Uterus (tissue), 4 donors: ENCODE measurements at places on chromosomes 5 and 9.
A peak's percentile ranks its signal among the peaks of the same experiment; 100 is the strongest.

- DNase-seq = no peak
These were observed 2.5 kb downstream of the PTGES2 start for GRCh38 chr9:128124873-128125579.

- DNase-seq = no peak
These were observed 75.8 kb upstream of the CDH12 start for GRCh38 chr5:22928821-22929482.

DNA sequence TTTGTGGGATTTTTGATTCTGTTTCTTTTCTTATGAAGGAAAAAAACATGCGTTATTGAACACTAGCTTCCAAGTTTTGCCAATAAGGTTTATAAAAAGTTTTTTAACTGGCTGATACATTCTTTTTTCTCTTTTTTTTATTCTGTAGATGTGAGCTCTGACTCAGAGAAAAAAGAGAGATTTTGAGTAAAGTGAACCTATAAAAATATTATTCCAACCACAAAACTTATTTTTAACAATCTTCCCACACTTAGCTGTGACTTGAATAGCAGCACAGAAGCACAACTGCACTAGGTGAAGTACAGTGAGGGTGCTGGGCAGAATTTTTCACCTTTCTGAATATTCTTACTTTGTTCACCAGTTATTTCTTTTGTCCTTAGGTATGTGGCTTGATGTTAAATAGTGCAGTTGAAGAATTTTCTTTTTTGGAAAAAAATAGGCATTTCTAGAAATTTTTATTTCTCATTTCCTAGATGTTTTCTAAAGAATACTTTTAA, 41.6 kb downstream of the CHSY3 start:
- no peak for DNase-seq

- no peak for DNase-seq
These were observed 244.5 kb downstream of the MLLT3 start for GRCh38 chr9:20377790-20378189.

DNA sequence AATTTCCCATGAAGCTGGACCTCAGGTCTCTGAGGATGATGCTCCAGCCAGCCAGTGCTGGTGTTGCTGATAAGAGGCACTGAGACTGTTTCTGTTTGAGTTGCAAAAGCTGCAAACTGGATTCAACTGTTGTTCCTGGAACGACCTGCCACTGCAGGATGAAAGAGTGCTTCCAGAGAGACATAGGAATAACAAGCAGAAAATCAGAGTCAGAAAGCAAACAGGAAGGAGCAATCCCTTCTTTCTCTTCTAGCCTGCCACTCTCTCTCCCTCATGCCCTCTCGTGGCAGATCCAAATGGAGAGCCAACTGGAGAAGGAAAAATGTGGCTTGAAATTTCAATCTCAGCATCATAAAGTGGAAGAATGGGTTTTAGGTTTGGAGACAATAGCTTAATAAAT, 110.4 kb downstream of the STARD4 start:
- no peak for DNase-seq

DNA sequence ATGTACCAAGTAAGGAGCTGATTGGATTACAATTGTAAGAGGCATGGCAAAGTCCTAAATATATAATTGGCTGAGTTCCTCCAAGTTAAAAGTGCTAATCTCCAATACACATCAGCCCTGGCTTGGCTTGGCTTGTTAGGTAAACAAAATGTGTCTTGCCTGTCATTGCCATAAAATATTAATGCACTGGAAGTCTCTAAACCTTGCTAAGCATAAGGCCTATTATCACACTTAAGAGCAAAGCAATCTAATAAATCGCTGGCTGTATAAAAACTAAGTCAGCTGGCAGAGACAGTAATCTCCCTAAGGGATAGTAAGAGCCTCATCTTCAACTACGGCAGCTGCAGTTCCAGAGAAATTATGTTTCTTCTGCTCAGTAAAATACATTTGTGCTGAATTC, 418.6 kb upstream of the GRAMD2B start:
- no peak for DNase-seq

GRCh38 chr5:140042393-140042642, 781 bp downstream of the NRG2 start:
- DNase-seq = no peak

DNA sequence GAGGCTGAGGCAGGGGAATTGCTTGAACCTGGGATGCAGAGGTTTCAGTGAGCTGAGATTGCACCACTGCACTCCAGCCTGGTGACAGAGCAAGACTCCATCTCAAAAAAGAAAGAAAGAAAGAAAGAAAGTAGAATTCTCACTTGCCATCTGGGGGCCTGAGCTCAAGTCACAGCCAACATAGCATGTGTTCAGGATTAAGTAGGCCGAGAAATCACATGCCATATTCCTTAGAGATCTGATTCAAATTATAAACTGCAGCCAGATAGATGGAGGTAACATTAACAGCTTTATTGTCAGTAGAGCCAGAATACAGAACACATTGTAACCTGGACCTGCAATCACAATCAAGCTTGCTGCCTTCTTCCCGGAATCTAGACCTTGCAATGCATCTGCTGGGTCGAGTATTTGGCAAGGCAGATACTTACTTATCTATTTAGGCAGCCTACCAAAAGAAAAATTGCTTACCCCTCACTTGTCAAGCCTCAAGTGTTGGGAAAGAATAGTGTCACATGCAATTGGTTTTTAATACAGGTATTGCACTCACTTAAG, 173.7 kb downstream of the CPLANE1 start:
- DNase-seq = no peak

GRCh38 chr9:37951671-37952449, 47.9 kb upstream of the SLC25A51 start:
- DNase-seq = no peak

DNA sequence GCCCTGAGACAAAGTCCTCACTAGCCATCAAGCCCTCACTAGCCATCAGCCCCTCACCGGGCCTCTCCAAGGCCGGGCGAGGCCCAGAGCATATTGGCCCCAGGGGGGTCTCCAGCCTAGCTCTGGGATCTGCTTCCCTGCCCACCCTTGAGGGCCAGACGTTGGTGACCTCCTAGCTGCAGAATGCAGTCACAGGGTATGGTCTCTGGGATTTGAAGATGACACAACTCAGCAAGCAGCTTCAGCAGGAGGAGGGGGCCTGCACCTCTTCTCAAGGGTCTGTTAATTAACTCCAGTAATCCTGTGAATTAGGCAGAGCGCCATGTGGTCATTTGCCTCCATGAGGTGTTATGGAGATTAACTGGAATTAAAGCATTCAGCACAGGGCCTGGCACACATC, 116.9 kb upstream of the SPOCK1 start:
- DNase-seq = no peak

DNA sequence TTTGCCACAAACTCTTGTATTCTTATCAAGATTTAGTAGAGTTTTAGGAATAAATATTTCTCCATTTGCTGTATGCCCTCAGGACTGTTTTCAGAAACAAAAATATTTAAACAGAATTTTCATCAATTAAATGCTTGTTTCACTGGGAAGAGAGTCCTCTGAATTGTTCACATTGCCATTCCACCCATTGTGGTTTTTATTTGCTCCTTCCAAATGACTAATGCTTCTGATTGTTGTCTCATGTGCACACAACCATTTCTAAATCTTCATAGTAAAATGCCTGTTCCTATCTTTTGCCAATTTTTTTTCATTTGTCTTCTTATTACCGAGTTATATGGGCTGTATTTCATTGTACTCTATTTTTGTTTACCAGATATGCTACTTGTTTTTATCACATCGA, 10.6 kb downstream of the MARCOL start:
- DNase-seq = no peak

GRCh38 chr9:131635285-131635684, 90.0 kb downstream of the PRRT1B start:
- peak; percentile 86 for DNase-seq

GRCh38 chr5:157233515-157233914, 32.4 kb upstream of the CYFIP2 start:
- no peak for DNase-seq

DNA sequence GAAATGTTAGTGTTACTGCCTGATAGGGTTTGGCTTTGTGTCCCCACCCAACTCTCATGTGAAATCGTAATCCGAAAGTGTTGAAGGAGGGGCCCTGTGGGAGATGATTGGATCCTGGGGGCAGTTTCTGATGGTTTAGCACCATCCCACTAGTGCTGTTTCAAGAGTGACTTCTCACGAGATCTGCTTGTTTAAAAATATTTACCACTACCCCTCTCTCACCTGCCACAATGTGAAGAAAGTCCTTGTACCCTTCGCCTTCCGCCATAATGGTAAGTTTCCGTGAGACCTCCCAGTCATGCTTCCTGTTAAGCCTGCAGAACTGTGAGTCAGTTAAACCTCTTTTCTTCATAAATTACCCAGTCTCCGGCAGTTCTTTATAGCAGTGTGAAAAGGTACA, 2.6 kb upstream of the RFX3 start:
- DNase-seq = no peak

DNA sequence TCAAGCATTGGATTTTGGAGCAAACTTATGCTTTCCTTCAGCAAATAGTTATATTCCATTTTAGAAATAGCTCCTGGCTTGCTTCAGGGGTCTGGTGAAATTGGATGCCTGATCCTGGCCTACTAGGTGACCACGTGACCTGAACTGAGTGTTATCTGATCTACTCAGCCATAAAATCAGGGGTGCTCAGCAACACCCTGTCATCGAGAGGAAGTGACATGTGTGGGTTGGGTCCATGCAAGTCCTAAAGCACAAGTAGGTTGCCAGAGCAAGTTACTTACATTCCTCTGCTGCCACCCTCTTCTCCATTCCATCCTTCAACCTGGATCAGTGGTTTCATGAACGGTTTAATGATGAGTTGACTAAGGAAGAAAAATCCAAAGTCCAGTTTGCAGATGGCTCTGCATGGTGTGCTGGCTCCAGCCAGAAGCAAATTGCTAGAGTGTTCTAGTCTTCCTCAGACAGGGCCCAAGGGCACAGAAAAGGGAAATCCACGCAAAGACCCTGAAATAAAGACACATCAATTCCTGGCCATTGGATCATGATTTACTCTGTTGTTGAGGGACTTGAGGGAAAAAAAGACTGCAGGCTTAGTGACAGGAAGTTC, 2.8 kb upstream of the FAM193B start:
- no peak for DNase-seq

- DNase-seq = no peak
These were observed 777 bp downstream of the ENDOG start for GRCh38 chr9:128818839-128819715.

GRCh38 chr5:72955143-72955767, 586 bp upstream of the FCHO2 start:
- peak; percentile 85 for DNase-seq

GRCh38 chr9:136596630-136597031, 50.8 kb upstream of the NOTCH1 start:
- no peak for DNase-seq

DNA sequence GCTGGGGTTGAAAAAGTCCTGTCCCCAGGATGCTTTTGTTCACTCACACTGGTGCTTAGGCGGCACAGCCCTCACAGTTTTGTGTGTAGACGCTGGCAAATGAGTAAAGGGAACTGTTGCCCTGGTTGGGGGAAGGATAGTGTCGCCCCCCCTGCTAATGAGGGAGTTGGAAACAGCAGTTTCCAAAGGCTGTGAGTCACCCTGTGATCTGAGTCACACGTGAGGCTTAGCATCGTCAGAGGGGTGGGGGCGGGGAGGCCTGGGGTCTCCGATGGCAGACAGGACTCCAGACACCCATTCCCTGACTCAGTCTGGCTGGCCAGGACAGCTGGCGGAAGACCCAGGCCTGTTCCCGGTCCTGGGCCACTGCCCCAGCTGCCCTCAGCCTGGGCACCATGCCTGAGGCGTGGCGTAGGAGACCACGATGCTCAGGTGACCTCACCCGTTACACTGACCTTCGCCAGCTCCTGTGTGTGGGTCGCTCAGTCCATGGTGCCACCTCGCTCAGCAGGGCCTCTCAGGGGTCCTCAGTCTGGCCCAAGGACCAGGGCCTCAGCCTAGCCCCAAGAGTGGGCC, 2.9 kb downstream of the DNAJB5 start:
- DNase-seq = peak; percentile 77

- DNase-seq = no peak
These were observed 23.0 kb upstream of the CEP72 start for GRCh38 chr5:589173-589572.

DNA sequence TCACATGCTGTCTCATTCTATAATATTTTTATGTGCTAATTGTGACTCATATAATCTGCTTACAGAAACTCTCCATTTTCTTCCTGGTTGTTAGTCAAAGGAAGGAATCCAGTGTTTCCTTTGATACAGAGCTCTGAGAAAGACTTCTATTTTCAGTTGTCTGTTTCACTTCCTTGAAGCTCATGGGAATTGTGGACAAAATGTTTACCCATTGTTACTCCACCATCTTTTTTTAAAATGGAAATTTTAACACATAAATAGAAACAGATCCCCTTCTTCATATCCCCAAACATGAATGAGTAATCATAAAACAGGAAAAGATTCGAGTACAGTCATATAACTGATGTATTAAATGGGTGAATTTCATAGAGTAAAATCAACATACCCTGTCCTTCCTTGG, 42.0 kb upstream of the KCNN2 start:
- DNase-seq = no peak

- DNase-seq = no peak
These were observed 8.0 kb downstream of the ARL10 start for GRCh38 chr5:176373100-176373818.

DNA sequence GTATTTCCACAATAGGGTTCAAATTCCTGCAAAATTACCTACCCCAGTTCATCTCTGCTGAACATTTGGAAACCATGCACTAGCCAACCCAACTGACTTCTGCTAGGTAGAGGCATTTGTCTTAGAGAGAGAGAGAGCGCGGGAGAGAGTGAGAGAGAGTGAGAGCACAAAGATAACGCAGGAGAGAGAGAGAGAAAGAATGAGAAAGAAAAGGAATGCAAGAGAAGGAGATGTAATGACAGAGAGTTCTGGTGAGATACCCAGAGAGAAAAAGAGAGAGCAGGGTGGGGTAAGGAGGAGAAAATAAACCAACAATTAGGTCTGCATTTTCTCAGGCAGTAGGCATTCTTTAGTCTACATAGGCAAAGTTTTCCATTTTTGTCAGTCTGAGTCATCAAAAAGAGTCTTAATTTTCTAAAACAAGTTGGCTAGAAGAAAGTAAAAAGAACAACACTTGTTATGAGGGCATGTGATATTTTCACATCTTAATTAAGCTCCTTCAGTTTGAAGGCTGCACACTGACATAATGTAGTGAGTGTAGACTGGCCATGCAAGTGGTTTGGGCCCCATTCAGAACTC, 98.2 kb downstream of the MAP1B start:
- no peak for DNase-seq

GRCh38 chr9:130713286-130713960, 19.8 kb downstream of the EXOSC2 start:
- DNase-seq = no peak

DNA sequence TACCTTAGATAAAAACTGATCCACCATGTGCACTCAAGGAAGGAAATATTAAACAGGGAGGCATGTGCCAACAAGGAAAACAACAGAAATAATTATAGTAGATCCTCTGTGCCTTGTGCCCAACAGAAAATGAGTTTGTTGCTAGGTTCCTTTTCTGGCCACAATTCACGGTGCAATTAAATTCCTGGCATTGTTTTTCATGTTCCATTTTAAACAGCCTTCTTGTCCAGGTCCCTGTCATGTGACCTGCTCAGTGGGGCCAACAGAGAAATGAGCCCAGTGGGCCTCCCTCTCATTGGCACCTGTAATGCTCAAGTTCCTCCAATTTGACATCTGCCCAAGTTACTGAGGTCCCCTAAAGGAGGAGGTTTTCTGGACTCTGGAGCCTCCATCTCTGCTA, 56.5 kb downstream of the SPOCK1 start:
- no peak for DNase-seq
